NCI-H1694 (cell line): ENCODE measurements at places on chromosomes 5 and 9.

DNA sequence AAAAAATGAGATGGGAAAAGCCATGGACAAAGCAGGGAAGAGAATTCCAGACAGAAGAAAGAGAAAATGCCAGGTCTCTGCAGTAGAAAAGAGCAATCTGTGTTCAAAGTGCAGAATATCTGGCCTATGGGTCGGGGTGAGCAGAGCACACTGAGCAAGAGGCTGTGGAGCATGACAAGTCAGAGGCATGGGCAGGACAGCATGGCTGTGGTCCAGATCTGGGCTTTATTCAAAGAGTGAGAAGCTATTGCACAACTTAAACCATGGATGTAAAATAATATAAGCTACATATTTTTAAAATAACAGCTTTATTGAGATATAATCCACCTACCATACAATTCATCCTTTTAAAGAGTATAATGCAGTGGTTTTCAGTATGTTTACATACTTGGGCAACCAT lies 133.1 kb upstream of the SPDL1 start:
- DNase-seq, result no peak

DNA sequence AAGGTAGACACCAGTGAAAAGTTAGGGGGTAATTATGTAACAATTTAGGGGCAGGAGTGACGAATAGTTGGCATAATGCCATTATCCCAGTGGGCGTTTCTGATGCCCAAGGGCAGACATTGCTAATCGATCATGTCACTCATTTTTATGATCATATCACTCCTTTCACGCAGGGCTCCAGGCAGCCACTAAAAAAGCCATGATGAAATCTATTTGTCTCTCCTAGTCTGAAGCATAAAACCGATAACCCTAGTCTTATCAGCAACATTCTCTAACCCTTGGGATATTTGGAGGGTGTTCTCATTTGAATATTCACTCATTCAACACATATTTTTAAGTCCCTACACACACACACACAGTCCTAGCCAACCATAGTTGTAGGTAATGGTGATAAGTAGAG lies 114.9 kb downstream of the NMUR2 start:
- DNase-seq, result no peak

GRCh38 chr5:126023994-126024441 lies 399.2 kb upstream of the GRAMD2B start:
- DNase-seq, result no peak

DNA sequence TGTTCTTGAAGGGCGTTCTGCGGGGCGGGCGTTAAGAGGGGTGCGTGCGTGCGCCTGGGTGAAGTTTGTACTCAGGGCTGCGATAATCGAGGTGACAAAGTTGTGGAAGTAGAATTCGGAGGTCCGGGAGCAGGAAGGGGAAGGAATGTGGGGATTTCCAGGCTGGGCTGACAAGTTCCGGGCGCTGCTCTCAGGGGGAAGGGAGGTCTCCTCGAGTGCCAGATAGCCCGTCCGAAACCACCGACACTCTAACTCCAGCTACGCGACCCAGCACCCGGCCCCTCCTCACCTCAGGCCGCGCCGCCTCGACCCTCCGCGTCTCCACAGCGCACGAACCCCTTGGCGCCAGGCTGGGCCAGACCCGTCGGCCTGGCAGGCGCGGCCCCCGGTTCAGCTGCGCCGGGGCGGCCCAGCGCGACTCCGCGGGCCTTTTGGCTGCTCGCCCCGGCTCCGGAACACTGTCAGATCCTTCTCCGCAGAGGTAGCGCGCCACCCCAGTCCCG lies at the start of gene IL6ST:
Gene IL6ST (minus strand): TSS at position 469 of the 503 bp plus-strand sequence. CDS start 18,685 bp downstream, outside the sequence.
- DNase-seq, result no peak

- no peak for DNase-seq
These were observed 751 bp upstream of the RIC1 start for GRCh38 chr9:5628183-5628529.

- DNase-seq, result no peak
These were observed at the start of gene PIP5KL1 for GRCh38 chr9:127930231-127931091. TSS of gene PIP5KL1 (minus strand) at chr9:127930777. CDS start at chr9:127930752, 25 bp downstream.

DNA sequence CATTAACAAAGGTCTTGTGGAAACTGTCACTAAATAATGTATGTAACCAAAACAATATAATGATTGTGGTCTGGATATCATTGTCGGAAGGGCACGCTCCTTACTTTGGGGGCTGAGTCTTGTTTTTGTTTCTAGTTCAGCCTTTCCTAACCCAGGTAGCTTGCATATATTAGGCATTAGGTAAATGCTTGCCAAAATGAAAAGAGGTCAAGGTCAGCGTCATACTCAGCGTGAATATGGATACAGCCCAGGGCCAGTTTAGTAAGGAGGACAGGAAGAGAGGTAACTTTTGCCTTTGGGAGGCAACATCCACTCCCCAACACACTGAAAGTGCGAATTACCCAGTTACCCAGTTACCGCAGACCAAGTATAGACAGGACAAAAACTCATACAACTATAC lies 171.4 kb downstream of the RAB3C start:
- no peak for DNase-seq

GRCh38 chr5:155699385-155699784 lies 627.6 kb upstream of the SGCD start:
- DNase-seq, result no peak

DNA sequence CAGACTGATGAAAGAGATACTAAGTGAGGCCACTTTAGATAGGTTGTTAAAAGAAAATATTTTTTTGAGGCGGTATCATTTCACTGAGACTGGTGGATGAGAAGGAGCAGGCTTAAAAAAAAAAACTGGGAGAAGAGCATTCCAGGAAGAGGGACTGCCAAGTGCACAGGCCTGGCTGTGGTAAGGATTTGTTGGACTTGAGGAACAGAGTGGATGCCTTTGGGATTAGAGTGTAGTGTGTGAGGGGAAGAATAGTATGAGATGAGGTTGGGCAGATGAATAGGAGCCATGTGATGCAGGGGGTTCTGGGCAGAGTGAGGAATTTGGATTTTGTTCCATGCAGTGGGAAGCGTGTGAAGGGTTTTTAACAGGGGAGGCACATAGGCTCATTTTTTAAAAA lies 57.9 kb downstream of the PBX3 start:
- DNase-seq, result no peak

DNA sequence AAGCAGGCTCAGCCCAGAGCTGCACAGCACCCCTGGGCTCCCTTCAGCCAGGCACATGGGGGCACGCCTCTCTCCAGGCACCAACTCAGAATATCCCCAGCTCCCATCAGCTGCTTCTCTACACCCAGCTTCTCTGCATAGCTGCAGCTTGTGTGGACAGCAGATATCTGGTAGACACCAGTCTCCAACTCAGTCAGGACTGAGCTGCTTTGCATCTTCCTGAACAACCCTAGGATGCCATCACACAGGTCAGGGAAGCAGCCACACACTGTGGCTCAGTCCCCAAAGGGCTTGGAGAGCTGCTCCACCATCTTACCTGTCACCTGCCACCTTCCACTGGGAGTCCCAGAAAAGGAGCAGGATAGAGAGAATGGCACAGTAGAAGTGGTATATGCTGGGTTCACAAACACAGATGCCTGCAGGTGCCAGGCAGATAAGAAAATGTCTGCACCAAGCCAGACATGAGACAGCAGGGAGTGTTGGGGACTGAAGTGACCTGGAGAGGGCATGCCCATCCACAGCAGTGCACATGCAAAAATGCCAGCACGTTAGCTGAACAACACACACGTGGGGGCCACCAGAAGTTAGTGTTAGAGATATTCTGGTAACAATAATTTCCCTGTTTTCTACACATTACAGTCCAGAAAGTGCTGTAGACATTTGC lies 42.0 kb downstream of the THBS4 start:
- DNase-seq, result no peak

- DNase-seq, result no peak
These were observed 1095.9 kb downstream of the EFNA5 start for GRCh38 chr5:106574820-106575219.

DNA sequence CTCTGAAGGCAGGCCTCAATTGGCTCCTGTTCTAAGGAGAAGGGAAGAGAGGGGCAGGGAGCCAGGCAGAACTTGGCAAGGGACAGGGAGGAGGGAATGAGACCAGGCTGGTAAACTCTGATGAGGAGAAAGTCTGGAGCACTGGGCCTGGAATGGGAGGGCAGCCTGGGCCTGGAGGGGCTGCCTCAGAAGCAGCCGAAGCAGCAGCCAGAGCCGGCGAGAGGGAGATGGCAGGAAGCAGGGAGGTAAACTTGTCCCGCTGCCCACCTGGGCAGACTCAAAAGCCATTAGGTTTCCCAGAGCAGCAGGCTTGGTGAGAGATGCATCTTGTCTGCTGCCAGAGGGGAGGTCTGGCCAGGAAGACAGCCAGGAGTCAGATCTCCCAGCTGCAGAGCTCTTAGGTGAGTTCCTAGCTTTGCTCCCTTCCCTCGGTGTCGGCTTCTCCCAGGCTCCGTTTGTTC lies 37.0 kb upstream of the CRB2 start:
- no peak for DNase-seq

DNA sequence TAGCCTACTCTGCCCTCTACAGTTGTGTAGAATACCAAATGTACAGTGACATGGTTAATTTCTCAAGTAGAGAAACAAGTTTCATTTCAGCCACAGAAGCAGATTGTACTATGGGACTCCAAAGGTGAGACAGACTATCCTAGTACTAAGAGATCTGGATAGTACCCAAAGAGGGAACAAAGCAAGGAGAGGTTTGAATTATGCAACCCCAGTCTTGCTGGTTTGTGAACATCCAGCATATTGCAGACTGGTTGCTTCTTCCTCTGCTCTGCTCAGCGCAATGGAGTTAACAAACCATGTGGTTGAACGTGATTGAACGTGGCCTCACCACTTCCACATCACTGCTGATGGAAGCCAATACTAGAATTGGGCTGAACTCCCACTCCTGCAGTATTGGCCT lies 43.3 kb upstream of the ALDOB start:
- DNase-seq, result no peak

DNA sequence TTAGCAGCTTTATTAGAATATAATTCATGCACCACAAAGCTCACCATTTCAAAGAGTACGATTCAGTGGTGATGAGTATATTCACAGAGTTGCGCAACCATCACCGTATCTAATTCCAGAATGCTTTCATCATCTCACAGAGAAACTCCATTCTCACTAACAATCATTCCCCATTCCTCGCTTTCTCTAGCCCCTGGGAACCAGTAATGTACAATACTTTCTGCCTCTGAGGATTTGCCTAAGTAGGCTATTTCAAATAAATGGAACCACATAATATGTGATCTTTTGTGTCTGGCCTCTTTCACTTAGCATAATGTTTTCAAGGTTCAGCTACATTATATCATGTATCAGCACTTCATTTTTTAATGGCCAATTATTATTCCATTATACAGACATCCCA lies 145.1 kb upstream of the ADAMTS16 start:
- DNase-seq, result no peak

GRCh38 chr5:174145821-174146220 lies 100.3 kb downstream of the NSG2 start:
- DNase-seq, result no peak

- no peak for DNase-seq
These were observed 5.1 kb downstream of the PIP5K1B start for GRCh38 chr9:68710111-68710471.

GRCh38 chr5:98200726-98201541 lies 572.5 kb upstream of the RGMB start:
- DNase-seq, result no peak

DNA sequence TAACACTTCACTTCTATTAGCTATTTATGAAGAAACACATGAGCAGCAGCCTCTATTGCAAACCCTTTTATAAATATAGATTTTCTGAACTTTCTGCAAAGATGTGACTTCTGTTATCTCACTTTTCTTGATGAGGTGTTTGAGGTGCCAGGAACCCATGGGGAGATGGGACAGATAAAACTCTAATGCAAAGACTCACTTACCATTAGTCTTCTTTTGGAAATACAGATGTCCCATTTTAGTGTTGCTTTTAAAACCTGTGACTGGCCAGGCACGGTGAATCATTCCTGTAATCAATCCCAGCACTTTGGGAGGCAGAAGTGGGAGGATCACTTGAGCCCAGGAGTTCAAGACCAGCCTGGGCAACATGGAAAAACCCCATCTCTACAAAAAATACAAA lies 171.3 kb upstream of the GAS1 start:
- no peak for DNase-seq

- DNase-seq, result no peak
These were observed 792.7 kb upstream of the CHD1 start for GRCh38 chr5:99721506-99721905.

GRCh38 chr9:131976157-131977108 lies 103.2 kb downstream of the MED27 start:
- no peak for DNase-seq

DNA sequence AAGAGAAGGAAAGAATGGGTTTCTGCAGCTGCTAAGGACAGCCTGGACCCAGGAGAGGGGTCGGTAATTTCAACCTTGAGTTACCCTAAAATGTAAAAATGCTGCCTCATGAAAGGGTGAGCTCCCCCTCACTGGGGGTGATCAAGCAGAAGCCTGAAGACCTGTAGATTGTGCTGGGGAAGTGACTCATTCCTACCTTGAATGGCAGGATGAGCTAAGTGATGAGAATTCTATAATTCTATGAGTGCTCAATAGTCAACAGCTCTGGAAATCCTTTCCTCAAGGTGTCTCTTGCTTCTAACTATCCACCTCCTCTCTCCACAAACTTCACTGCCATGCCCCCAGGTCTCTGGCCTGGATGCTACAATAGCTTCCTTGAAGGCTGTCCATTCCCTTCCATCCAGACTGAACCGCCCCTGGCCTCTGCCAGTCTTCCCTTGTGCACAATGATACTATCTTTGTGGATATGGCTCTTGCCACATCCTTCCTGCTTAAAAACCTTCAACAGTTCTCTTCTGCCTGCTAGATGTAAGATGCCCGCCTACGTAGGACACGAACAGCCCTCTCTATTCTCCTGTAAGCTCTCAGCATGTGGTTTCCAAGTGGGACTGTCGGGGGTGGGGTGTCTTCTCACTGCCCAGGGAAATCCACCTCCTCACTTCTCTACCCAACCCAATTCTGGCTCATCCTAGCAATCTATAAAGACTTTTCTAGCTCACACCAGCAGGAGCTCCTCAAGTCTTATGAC lies 50.6 kb downstream of the PTPN3 start:
- DNase-seq, result no peak

- no peak for DNase-seq
These were observed 19.4 kb downstream of the CSF1R start for GRCh38 chr5:150066901-150067396.

DNA sequence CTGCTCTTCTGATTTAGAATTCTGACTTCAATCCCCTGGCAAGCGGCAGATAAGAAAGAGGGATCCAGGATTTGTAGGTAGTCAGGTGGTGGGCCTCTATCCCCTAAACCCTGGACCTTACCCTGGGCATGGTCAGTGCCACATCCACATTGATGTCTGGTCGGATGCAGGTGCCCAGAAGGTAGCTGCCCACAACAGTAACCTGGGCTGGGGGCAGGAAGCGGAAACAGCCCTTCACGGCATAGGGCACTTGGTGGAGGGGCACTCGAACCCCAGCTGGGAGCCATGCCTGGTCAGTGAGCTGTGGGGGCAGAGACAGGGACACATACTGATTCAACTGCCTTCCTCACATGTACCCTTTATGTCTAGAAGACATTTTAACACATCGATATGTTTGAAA lies 3.8 kb downstream of the NOL6 start:
- no peak for DNase-seq
